ENCODE measurements at places on chromosomes 5 and 9.

DNA sequence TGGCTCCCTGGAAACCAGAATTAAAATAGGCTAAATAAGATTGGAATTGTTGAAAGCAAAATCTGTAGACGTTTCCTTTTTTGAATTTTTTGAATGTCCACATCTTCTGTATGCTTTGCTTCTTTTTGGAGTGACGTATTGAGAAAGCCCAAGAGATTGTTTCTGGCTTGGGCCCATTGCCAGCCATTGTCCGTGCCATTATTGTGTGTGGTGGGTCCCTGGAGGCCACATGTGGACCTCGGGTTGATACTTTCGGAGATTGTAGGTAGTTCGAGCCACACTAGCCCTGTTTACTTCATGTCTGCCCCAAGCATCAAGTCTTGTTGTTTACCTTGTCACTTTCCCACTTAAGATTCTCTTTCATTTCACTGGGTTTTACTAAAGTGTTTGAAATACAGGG, 106.0 kb downstream of the PALM2AKAP2 start:
- no peak for DNase-seq

DNA sequence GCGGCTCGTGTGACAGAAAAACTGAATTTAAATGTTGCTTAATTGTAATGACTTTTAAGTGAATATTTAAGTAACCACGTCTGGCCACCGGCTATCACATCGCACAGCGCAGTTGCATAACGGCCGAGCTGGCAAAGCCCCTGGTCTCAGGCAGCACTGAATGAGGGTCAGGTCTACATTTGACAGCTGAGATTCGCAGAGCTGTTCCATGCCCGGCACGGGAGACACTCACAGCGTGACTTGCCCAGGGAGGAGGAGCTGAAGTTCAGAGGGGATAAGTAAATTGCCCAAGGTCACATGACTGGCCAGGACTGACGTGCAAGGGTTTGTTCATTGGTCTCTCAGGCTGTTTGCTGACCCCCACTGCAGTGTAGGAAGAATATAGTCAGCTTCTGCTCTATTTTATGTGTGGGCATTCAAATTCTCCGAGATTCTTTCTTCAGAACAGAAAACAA, 17.4 kb upstream of the COL5A1 start:
- no peak for DNase-seq

DNA sequence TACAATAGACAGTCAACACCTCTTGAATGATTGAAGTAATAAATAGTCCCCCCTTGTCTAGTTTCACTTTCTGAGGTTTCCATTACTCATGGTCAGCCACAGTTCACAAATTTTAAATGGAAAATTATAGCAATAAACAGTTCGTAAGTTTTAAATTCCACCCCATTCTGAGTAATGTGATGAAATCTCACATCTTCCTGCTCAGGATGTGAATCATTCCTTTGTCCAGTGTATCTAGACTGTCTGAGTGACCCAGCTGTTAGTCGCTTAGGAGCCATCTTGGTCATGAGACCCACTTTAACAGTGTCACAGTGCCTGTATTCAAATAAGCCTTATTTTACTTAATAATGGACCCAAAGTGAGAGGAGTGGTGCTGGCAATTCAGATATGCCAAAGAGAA, 311.6 kb upstream of the PRR16 start:
- DNase-seq: no peak

GRCh38 chr9:130418776-130419175, 26.0 kb upstream of the ASS1 start:
- DNase-seq: no peak

GRCh38 chr5:126016256-126016655, 407.0 kb upstream of the GRAMD2B start:
- DNase-seq: no peak

DNA sequence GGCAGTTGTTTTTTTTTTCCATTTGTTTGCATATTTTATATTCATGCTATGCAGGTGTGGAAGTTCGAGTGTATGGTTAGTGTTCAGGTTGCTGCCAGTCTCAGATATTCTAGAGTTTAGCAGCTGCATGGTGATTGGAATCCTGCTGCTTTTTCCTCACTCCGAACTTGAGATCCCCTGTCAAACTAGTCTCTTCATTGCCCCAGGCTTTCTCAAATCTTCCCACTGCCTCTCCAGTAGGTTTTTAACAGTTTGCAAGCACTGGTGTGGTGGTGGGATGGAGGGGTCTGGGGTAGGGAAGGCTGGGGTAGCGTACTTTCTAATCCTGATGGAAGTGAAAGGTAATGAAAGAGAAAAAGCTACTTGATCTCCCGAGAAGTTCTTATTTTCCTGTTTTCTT, 112.9 kb downstream of the CHSY3 start:
- DNase-seq: no peak

GRCh38 chr5:35230038-35230611, at the start of gene PRLR:
Gene PRLR, minus strand, starts transcription at chr5:35230487. Its CDS starts 140,867 bp downstream, at chr5:35089620.
- DNase-seq: peak; percentile 7

GRCh38 chr5:67536866-67537265, 340.3 kb upstream of the CD180 start:
- DNase-seq: no peak

Measured in stimulated activated CD4-positive, alpha-beta T cell treated with anti-CD3 and anti-CD28 coated beads, Interleukin-15, amount 100 ng/mL, for 24 hours (primary cell).